ENCODE measurements at places on chromosomes 11 and 22. TPM values are rescaled to one million over a fixed set of nuclear protein-coding genes. Genes with fewer than 3 reads are reported as not detected.

DNA sequence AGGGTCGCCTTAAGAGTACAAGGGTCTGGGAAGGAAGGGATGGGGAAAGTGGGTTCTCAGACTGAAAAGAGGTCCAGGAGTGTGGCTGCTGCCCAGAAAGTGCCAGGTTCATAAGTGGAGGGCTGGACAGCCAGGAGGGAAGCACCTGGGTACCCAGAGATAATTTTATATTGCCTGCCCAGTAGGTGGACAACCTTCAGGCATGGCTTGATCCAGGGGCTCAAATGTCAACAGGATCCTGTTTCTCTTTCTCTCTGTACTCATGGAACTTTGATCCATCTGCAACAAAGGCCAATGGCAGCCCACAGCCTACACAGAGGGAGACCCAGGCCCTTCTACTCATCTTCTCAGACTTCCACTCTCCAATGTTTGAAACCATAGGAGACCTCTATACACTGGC lies 80.5 kb upstream of the GRK3 start:
- DNase-seq = no peak

Gene DRICH1
- total RNA-seq = 0.35 TPM

DNA sequence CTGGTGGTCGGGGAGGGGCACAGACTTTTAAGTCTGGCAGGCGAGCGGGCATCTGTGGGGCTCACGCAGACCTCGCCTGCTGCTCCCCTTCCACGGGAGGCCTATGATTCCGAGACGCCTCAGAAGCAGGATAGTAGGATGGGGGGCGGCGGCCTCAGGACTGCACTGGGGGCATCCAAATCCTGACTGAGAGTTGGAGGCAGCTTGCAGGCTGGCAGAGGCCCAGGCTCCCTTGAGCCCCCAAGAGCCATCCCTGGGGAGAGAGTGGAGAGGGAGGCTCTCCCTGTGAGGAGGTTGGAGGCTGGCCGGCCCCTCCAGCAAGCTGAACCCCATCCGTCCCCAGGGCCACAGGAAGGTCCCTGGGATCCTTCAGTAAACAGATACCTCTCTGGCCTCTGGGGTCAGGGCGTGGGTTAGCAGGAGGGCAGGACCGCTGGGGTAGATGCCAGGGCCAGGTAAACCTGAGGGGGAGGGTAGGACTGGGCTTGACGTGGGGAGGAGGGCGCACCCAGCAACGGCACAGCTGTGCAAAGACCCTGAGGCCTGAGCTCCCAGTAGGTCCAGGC lies 33.3 kb downstream of the SBF1 start:
- DNase-seq = no peak

Gene OR51B2
- not detected for total RNA-seq

- DNase-seq = no peak
These were observed 310.1 kb upstream of the SORL1-AS1 start for GRCh38 chr11:121762820-121763219.

Gene PHOX2A
- total RNA-seq = not detected

GRCh38 chr11:70712471-70712870 lies 314.1 kb downstream of the CTTN start:
- DNase-seq = no peak
